NCI-H187 (cell line): ENCODE measurements at places on chromosomes 5 and 9.

GRCh38 chr9:127077644-127077946, 44.8 kb downstream of the ANGPTL2 start:
- no peak for DNase-seq

- DNase-seq: no peak
Observed at GRCh38 chr5:96634881-96635280, 27.3 kb upstream of the CAST start.

GRCh38 chr9:126829035-126829434, 24.2 kb downstream of the ZBTB43 start:
- DNase-seq: no peak

DNA sequence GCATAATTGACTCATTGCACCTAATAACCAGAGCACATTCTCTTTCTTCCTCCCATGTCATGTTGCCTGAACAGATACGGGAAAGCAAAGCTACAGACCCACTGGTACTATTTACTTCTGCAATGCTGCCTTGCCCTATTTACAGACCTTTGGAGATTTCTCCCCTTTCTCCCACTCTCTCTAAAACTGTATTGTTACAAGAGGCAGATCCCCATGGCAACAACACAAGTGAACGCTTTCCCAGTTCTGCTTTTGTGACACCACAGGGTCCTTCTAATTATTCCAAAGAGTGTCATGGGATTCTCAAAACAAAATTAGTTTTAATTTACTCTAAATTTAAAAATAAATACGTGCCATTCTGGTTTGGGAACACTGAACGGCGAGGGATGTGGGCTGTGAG, 104.7 kb downstream of the KCTD16 start:
- no peak for DNase-seq

DNA sequence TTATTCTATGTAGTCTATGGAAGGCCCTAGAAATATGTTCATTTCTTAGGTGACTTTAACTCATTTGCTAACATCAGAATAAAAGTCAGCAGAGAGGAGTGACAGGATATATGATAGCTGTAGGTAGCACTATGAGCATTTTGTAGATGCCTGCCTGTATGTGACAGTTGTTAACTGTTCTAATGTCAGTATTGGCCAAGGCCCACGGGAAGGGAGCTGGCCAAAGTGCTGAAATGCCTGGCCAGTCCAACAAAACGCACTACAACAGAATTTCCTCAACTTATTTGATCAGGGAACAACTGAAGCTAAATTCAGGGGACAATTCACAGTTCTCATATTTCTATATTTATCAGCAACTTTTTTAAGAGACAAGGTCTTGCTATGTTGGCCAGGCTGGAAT, 20.8 kb downstream of the SV2C start:
- no peak for DNase-seq

DNA sequence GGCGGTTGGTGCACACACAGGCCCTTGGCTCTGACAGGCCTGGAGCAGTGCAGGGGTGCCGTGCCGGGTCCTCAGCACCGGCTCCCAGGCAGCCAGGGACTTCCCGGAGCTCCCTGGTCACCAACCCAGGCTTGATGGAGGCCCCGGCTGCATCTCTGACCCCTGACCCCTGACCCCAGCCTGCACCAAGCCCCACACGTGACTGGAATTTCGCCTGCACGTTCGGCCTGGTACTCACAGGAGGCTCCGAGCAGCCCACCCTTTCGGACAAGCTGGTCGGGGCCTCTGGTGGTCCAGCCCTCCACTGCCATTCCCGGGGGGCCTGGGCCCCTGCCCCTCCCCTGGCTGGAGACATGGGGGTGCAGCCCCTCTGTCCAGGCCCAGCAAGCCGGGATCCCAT, 25.4 kb upstream of the UBAC1 start:
- no peak for DNase-seq

- no peak for DNase-seq
Observed at GRCh38 chr5:121226765-121227164, 624.9 kb upstream of the FTMT start.

DNA sequence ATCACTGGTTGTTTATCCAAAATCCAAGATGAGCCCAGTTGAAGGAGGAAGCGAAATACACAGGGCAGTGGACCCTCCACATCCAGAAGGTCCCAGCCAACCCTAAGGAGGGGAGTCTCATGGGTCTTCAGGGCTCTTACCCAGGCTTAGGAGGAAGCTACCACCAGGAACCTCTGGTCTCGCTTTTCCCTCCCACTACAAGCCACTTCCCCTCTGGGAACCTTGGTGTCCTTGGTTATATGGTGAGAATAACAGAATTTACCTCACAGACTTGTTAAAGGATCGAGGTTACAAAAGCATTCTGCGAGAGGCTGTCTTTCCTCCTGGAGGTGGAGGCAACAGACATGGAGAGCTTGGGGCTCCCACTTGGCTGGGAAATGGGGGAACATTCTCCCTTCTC, 3.4 kb downstream of the HIGD2A start:
- DNase-seq: no peak

- DNase-seq: no peak
Observed at GRCh38 chr5:61599370-61600122, 267.5 kb downstream of the ZSWIM6 start.

DNA sequence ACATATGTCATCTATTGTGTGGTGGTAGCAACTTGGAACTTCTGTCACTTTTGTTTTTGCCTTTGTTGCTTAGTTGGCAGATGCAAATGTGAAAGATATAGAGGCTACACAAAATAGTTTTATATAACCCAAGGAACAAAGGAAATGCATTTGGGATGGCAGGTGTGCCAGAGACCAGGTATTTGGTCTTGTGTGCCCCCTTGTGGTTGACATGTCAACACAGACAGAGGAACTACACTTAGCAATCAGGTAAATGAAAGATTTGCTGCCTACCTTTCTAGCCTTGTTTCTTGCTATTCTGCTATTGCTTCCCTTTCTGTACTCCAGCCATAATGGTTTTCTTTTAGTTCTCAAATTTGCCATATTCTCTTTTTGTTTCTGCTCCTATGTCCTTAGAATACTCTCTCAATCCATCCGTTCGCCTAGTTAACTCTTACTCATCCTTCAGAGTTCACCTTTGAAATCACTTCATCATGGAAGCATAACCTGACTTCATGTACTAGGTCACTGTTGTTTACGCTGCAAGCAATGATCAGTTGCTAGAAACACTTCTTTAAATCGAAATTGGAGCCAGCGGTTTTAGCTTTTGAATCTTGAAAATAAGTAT, 119.5 kb downstream of the TRPM3 start:
- DNase-seq: peak; percentile 4

- no peak for DNase-seq
Observed at GRCh38 chr9:88173378-88173999, 35.2 kb upstream of the SPATA31C2 start.

DNA sequence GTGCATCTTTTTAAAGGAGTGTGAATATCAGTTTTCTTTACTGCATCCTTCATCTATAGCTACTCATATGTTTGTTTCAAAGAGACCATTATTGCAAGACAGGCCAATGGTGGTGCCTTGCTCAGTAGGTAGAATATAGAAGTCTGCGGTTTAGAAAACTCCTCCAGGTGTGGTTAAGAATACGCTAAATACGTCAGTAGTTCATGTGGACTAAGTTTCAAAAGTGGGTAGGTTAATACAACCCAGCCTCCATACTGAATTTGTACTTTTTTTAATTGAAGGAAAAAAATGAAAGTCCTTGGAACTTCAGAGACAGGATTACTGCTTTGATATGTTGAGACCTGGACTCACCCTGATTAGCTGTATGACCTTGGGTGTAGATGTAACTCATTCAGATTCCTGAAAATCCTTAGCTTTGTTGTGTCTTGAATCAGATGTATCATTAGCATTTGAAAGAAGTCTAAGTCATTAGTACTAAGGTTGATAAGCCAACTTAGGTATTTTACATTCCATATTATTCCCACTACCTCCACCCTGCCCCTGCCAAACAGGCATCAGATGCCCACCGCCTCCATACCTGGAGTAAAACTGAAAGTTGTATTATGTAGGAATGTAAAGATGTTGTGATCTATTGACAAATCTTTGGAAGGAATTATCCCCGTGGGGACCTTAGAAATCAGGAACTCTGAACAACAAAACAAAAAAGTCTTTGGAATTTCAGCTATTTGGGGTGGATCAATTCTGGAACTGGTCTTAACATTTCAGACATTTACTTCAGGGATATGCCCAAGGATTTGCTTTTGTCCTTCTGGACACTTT, 6.1 kb downstream of the BASP1 start:
- no peak for DNase-seq

DNA sequence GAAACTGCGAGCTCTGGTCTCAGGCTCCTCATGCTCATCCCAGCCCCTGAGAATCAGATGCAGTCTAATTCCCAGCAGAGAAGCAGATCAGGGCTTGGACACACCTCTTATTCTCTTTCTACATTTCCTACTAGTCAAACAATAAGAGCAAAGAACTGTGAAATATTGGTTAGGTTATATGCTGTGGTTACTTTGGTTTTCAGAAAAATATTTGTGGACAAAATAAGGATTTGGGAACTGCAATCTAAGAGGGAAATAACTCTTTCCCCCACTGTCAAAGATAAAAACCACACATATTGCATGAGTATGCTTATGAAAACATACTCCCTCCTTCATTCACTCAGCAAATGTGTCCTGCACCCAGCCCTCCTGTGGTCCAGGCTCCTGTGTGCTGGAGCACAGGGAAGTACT, 164.5 kb upstream of the S1PR3 start:
- DNase-seq: no peak

GRCh38 chr9:119289740-119290433, 79.3 kb downstream of the BRINP1 start:
- DNase-seq: no peak

DNA sequence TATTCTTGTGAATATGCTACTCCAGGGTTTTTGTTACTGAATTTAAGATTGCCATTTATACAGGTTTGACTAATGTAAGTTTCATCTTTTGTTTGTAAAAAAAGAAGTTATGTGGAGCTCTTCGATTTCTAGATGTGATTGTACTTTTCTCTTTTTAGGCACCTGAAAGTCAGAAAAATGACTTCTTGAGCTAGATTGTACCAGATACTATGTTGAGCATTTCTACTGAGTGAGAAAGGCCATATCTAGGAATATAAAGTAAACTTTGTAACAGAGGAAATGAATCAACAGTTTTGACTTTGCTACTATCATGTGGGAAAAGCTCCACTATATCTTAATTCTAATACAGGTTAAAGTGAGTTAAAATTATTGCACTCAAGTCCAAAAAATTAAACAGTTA, 25.1 kb downstream of the SMC5 start:
- no peak for DNase-seq

DNA sequence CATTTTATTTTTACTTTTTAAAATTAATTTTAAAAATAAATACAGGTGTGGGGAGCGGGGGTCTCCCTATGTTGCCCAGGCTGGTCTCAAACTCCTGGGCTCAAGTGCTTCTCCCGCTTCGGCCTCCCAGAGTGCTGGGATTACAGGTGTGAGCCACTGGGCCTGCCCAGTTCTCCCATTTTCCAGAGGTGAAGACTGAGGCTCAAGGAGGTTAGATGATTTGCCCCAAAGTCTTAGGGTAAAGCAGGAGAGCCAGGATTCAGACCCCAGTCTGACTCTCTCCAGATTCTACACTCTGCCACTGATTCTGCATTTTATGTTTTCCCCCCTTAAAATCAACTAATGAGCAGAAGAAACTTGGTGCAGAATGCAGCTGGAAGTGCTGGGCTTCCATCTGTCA, 36.9 kb downstream of the CFAP77 start:
- no peak for DNase-seq

- no peak for DNase-seq
Observed at GRCh38 chr5:132472431-132472830, 18.1 kb downstream of the IRF1 start.

- DNase-seq: no peak
Observed at GRCh38 chr9:34227445-34227844, 48.6 kb downstream of the UBAP1 start.

DNA sequence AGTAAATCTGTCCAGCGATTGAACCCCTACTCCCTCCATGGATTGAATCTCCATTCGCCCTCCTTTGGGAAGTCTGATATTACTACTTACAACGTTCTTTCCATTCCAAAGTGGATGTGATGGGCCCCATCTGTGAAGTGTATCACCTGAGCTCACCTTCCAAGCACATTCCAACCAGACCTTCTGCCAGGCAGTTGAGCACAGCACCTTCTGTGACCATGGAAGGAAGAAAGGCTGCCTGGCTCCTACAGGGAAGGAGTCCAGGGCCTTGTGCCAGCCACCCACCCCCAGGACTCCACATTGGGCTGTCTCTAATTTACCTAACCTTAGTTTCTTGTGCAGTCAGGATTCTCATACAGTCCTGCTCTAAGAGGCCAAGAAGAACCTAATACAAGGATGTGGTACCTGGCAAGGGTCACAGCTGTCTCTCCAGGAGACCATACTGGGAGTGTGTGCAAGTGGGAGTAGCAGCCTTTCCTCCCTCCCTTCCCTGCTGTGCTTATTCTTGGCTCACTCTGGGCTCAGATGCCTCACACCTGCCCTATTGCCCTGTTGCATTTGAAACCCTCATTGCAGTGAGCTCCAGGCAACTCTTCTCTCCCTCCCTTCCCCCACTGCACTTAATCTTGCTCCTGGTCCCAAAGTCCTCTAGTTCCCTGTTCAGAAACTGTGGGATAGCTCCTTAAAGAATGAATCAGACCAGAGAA, 116.1 kb downstream of the NRG2 start:
- no peak for DNase-seq

DNA sequence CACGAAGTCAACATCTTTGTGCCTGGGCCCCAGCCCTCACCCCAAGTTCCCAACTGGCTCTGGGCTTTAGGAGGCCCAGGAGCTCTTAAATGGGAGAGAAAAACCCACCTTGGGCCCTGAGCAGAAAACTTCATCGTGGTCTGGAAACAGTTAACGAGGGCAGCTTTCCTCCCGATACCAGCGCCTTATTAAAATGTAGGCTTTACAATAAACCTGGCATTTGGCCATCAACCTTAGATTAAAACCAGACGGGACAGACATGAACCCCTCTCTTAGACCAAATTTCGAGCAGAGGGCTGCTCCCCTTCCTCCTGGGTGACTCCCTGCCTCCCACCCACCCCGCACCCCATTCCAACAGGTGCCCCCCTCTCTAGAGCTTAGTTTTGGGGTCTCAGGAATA, 39.4 kb downstream of the PRRX2 start:
- no peak for DNase-seq

DNA sequence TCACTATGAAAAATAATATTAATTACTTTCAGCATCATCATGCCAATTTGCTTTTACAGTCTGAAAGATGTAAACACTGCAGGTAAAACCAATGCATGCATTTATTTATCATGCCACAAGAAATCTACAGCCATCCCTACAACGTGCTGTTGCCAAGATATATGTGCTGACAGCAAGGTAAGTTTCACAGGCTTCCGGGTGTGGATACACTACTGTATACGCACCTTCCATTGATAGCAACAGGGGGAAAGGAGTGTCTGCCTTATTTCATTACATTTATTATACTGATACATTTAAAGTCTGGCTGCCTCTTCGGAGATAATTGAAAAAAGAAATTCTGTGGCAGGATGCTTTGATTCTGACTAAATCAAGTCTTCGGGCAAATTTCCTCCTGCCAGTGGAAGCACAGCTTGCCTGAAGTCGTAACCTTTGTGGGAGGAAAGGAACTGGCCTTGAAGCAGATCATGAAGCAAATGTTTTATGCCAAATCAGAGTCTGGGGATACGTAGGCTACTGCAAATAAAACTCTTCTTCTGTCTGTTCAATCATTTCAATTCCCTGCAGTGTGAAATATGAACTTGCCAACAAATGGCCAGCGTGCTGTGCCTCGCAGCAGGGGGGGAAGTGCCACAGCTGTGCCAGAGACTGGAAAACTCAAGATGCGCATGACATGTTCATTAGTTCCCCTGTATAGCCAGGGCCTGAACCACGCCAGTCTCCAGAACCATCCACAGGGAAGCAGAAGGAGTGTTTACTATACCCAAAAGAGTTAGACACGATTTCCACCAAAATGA, 268.1 kb downstream of the EFNA5 start:
- peak; percentile 60 for DNase-seq
